ENCODE measurements at places on chromosomes 4 and X.

DNA sequence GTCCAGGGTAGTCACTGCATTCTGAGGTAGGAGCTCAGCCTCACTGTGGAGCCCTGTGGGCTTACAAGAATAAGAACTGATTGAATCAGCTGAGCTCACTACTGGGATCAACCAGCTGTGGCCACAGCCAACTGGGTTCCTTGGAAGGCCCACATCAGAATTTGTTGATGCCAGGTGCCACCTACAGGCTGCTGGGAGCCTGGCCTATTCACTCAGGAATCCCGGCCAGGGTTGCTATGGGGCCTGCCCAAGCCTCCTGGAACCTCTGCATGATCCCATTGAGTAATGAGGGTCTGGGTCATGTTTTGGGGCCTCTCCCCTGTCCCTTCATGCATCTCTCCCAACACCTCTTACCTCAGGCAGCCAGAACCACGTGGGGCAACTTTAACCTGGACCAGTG is 53.9 kb upstream of the KIAA1210 start:
- DNase-seq = no peak

DNA sequence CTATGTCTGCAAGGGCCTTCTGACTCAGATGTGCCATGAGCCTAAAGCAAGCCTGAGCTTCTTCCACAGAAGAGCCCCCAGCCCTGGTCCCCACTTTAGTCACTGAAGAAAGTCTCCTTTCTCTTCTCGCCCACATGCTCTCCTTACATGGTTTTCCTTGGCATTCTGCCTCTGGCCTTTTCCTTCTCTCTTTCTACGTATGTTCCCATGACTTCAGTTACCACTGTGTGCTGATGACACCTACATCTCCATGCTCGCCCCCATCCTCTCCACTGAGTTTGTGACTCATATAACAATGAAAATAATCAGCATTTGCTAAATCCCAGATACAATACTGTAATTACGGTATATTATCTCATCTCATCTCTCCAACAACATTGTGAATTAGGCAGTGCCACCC is 149.3 kb downstream of the AMMECR1 start:
- DNase-seq = no peak

DNA sequence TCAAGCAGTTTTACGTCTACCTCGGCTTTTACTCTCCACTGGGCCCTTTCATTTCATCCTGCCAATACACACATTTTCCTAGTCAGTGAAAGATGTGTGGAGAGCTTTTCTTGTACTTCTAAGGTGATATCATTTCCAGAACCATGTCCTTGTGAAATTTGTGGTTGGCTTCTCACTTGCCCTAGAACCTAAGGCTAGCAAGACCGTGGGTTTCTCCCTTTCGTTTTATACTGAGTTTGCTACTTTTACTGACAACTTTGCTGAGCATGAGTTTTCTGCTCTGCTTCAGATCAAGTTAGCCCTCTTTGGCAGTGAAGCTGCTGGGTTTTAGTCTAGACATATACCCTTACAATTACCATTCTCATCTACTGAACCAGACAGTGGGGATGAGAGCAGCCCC is 95.7 kb upstream of the FRMPD4 start:
- no peak for DNase-seq

- no peak for DNase-seq
Observed at GRCh38 chrX:10630320-10630719, 9.9 kb upstream of the MID1 start.

DNA sequence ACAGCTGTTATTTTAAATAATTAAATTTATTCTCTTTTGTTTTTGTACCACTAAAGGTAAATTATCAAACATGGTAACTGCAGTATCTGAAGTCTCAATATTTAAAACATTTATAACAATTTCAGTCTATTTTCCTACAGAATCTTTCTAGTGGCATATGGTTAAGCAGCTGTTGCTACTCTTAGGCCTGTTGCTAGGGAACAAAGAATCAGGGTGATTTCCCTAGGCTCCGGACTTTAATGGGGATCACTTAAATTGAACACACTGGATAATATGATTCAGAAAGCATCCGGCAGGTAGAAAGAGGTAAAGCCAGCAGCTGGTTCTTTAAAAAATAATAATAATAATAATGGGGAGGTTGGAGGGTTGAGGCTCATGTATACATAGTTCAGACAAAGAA is 17.6 kb downstream of the FBXO8 start:
- no peak for DNase-seq
